ENCODE measurements at places on chromosomes 12 and 14.
A peak's percentile ranks its signal among the peaks of the same experiment; 100 is the strongest.

DNA sequence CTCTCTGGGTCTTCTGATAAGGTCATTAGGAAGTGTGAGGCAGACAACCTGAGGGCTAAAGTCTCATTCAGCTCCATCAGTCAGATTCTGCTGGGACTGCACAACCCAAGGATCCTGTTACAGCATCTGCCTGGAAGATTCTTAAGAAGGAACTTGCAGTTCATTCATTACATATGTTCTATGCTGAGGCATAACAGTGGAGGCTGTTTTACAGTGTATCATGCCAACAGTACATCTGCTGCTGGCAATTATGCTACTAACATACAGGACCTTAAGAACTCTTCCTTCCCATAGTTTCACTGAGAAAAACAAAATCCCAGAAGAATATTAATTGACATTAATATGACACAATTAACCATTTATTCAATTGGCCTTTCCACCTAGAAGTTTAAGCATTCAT, 968.6 kb downstream of the DIO2 start:
- DNase-seq = no peak

DNA sequence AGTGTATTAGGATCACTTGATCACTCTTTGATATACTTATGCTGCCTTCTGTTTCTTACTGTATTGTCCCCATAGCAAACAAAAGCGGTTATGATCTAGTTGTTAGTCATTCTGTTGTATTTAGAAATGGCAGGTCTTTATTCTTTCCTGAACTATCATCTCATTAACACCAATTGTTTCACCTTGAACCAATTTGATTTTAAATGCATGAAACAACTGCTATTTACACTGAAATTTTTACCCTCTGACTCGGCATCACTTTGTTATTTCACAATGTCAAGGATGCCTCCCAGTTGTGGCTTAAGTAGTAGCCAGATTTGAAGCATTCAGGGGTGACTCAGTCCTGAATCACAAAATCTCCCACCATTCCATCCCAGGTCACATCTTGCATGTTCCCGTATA, 303.5 kb downstream of the EGLN3 start:
- no peak for DNase-seq

GRCh38 chr12:52568111-52568510, 5.5 kb downstream of the KRT74 start:
- no peak for DNase-seq

DNA sequence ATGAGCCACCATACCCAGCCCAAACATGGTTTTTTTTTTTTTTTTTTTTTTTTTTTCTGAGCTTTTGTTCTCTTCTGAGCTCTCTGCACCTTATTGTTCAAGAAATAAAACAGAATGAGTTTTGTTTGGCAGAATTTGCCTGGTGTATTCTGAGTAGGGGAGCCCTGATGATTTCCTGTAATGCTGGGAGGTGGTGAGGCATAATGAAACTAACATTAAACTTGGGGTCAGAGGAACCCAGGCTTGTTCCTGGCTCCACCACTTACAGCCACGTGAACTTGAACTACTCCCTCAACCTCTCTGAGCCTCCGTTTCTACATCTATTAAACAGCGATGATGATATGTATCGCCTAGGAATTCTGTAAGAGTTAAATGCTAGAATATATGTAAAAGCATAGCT, 276.3 kb upstream of the CRY1 start:
- DNase-seq = no peak

- DNase-seq = no peak
Measured at GRCh38 chr14:38824706-38825105, 278.3 kb downstream of the SEC23A start.

GRCh38 chr12:53931844-53932581, 6.6 kb upstream of the HOXC13 start:
- DNase-seq = no peak

- peak; percentile 64 for DNase-seq
Measured at GRCh38 chr14:58107947-58108552, 44.0 kb downstream of the ARMH4 start.

- DNase-seq = no peak
Measured at GRCh38 chr12:11576104-11576503, 73.4 kb upstream of the ETV6 start.

DNA sequence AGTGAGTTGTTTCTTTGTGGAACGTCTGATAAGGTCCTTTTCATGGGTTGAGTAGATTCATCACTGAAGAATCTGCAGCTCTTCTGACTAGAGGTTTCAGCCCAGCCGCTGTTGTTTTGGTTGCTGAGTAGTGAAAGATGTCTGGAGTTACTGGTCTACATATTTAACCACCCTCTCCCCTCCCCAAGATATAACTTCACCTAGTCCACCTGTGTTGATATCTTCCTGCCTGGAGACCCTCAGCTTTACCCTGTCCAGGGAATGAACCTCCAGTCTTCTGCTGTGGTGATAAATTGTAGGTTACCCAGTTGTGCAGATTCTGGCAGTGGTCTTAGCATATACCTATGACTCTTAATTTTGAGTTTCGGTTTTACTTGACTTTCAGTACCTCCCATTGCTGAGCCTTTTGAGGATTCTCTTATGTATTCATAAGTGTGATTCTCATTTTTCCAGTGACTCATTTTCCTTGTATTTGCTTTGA, 62.9 kb downstream of the CCDC91 start:
- no peak for DNase-seq

DNA sequence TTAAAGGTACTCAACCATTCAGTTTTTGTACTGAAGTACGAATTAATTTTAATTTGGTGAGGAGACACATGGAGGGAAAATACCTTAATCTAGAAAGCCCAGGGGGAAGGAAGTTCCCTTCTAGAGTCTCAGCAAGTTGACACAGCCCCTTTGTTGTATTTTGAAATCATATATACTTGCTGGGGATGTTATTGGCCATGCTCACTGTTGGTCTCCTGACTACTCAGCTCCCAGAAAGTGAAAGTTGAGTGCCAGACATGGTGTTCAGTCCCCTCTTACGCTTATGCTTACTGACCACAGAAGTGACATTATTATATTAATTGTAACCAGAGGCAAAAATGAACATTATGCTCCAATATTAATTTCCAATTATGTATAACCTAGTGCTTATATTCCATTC, 28.1 kb downstream of the ARF6 start:
- DNase-seq = no peak

- DNase-seq = peak; percentile 60
Measured at GRCh38 chr14:20801726-20802125, 918 bp downstream of the RNASE1 start.

GRCh38 chr14:87133073-87133801, 859.7 kb downstream of the GALC start:
- no peak for DNase-seq

GRCh38 chr14:55115861-55116245, 13.2 kb upstream of the LGALS3 start:
- no peak for DNase-seq

- no peak for DNase-seq
Measured at GRCh38 chr12:53414756-53415417, 8.8 kb upstream of the AMHR2 start.

GRCh38 chr14:22802860-22803686, 12.2 kb downstream of the SLC7A7 start:
- DNase-seq = no peak

GRCh38 chr12:40688085-40688725, 4.0 kb upstream of the CNTN1 start:
- no peak for DNase-seq

DNA sequence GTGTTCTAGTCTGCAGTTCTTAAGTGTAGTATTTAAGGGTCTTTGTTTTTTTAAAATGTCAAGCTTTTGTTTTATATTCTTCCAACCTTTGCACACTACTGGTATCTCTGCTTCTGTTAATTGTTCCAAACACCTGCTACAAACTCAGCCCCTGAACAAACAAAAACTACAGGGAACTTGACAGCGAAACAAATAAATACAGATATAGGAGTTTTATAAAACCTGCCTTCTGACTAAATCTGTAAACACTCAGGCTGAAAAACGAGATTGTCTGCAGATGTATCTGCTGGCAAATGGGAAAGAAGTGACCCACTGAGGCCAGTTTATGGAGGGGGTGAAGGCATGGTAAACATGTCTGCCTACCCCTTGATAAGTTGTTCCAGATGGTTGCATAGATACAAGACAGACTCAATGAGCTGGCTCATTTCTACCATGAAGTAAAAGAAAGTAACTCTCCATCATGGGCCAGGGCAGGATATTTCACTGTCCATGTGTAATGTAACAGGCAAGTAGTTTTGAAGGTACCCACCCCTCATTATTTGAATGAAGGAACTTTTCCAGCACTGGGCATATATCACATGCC, 75.6 kb downstream of the LMO3 start:
- DNase-seq = no peak

DNA sequence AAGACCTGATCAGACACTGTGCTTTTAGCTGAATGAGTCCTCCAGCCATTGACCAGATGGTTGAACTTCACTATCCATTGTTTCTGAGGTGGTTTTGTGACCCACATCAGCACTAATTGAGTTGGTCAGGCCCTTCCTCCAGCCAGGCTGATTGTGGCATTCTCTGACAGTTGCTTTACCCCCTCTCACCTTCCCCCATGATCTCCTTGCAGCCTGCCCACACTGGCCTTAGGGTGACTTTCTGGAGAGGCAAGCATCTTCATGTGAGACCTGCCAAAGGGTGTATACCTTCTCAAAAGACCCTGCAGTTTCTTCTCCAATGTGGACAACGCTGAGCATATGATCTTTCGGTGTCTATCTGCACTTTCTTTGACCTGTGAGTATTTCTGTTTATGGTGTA, 83.9 kb downstream of the GPATCH2L start:
- no peak for DNase-seq

- no peak for DNase-seq
Measured at GRCh38 chr12:90298289-90298948, 589.8 kb upstream of the ATP2B1 start.

- no peak for DNase-seq
Measured at GRCh38 chr12:116481726-116482125, 77.5 kb upstream of the MAP1LC3B2 start.

- DNase-seq = no peak
Measured at GRCh38 chr12:94768398-94769046, 118.2 kb upstream of the TMCC3 start.

GRCh38 chr12:121770813-121771625, 22.5 kb downstream of the RHOF start:
- no peak for DNase-seq

DNA sequence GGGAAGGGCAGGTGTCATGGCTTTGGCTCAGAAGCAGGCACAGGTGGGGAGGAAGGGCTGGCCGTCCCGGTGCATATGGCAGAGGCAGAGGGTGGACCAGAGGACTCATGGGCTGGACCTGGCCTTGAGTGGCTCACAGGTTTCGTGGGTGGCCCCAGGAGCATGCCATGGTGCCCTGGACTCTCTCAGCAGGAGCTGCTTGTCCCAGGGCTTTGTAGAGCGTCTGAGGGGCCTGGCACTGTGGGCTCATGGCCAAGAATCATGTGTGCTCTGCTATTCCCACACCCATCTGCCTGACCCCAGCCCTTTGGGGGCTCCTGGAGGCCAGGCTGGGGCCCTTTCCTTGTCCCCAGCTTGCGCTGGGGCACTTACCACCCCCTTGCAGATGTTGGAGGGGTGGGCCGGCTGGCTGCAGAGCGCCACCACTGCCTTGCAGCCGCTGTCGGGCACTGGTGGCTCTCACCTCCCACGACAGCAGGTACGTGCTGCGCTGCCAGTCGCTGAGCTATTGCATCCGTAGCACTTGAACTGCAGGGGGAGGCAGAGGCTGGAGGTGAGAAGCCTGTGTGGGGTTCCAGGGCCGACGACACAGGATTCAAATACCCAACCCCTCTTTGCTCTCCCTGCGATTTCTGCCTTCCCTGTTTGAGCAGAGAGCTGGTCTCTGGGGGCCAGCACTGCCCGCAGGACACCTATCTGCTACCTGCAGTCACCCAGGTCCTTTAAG, 187.4 kb upstream of the PRMT8 start:
- no peak for DNase-seq

DNA sequence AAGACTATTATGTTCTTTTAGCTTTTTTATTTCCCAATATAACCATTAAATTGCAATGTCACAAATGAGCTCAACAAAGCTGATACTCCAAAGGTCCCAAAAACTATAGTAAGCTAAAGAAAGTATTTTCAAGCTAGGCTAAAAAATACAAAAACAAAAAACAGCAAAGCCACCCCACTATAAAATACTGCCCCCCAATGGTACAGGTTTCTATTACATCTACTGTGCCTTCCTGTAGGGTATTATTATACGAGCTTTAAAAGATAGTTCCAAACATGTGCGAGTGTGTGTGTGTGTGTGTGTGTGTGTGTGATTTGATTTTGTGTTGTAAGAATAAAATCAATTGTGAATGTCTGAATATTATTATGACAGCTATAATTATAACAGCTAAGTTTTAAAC, 1.1 kb downstream of the IFNG start:
- DNase-seq = no peak

DNA sequence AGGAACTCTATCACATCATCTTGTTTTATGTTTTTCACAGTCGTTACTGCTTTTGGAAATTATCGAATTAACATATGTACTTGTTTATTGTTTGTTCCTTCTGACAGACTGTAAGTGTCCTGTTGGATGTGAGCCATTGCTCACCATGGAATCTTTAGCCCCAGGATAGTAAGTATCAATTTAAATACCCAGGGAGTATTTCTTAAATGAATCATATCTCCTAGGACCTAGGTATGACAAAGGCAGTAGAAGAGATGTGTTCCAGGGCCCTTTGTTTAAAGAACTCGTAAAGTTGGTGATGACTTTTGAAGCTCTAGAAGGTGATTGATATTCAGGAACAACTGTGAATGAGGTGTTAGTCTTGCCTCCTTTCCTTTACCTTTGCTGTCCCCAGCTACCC, 30.3 kb upstream of the STRAP start:
- DNase-seq = no peak

- no peak for DNase-seq
Measured at GRCh38 chr12:123078120-123078465, 72.8 kb downstream of the PITPNM2 start.

All from mucosa of descending colon (tissue), 3 donors.